ENCODE measurements at places on chromosomes 5 and 9. TPM values are rescaled to one million over a fixed set of nuclear protein-coding genes. Genes with fewer than 3 reads are reported as not detected.

DNA sequence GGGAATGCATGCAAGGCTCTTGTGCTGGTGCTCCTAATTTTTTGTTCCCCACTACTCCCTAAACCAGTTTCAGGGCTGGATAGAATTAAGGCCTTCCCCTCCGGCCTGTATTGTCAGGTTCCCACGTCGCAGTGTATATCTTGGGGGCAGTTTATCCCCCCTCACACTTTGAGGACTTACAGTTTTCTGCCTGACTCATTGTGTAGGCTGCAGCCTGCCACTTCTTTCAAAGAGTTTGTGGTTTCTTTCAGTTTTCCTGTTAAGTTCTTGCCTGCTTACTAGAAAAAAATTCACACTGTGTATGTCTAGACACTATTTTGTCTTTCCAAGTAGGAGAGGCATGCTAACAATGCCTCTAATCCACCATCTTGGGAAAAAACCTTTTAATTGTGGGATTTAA is 28.4 kb upstream of the BTNL3 start:
- DNase-seq = no peak

- peak; percentile 86 for DNase-seq
Observed at GRCh38 chr9:6680797-6681146, 35.2 kb upstream of the GLDC start.

- DNase-seq = peak; percentile 51
Observed at GRCh38 chr9:111661802-111662521, 557 bp downstream of the GNG10 start.

DNA sequence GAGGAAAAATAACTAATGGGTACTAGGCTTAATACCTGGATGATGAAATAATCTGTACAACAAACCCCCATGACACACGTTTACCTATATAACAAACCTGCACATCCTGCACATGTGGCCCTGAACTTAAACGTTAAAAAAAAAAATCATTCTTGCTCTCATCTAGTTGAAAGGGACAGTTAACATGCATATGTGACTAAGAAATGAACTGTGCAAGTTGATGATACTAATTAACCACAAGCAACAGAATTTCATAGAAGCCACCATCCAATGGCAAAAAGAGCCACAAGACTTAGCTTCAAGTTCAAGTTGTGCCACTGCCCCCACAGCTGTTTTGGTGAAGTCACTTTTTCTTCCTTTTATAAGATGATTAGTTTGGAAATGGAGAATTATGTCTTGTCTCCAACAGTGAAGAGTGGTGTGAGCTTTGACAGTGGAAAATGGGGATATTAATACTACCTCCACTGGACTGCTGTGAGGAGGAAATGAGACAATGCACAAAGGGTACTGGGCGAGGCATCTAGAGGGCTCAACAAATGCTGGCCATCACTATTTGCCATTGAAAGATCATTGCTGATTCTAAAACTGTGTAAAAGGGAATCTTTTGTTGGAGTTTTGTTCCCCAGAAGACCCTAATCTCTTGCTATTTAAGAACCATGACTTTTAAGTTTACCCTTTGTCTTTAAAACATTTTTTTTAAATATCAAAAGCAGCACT is 202.1 kb downstream of the EBF1 start:
- no peak for DNase-seq

DNA sequence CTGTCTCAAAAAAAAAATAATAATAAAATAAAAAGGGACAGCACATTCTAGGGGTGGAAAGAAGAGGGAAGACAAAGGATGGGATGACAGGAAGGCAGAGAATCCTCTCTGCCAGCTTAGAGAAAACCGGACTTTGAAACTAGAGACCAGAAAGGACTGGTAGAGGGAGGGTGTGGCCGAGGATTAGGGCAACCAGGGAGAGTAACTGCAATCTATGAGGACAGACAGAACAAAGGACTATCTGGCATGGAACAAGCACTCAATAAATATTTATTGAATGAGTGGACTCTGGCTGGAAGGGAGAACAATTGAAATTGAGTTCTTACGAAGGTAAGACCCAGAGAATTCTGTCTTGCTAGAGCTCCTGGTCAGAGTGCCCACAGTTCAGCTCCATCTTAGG is 2.4 kb downstream of the GBA2 start:
- DNase-seq = no peak

GRCh38 chr9:129322022-129322621 is 144.1 kb upstream of the IER5L start:
- no peak for DNase-seq

DNA sequence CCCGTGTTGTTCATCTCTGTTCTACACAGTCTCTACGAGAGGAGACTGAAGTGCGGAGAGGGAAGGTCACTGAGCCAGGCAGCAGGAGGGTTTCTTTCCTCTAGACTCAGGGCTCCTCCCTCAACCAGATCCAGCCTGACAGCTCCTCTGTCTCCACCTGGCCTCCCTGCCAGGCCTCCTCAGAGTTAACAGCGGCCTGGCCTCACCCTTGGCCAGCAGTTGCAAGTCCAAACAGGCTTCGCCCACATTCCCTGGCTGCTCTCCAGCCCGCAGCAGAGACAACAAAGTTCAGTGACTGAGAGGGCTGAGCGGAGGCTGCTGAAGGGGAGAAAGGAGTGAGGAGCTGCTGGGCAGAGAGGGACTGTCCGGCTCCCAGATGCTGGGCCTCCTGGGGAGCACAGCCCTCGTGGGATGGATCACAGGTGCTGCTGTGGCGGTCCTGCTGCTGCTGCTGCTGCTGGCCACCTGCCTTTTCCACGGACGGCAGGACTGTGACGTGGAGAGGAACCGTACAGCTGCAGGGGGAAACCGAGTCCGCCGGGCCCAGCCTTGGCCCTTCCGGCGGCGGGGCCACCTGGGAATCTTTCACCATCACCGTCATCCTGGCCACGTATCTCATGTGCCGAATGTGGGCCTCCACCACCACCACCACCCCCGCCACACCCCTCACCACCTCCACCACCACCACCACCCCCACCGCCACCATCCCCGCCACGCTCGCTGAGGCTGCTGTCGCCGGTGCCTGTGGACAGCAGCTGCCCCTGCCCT is at the start of gene HRCT1:
Gene HRCT1 (plus strand): TSS at position 291 of the 768 bp plus-strand sequence. CDS start 86 bp downstream, at position 377.
- DNase-seq = peak; percentile 96

DNA sequence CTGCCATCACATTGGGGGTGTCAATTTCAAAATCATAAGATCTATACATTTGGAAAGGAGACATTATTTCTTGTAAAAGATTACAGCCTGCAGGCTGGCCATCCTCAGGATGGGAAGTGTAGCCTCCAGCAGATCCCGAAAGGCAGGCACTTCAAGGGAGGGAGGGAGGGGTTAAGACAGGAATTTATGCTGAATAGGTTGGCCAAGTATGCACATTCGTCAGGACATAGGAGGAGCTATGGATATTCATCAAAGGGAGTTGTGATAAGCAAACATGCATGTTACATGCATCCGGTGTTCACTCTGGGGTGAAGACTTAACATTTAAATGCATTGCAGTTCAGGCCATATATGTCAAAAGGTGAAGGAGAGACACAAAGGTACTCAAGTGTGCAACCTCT is 119.4 kb downstream of the CEP120 start:
- DNase-seq = no peak

GRCh38 chr5:105924366-105924765 is 1746.4 kb downstream of the EFNA5 start:
- DNase-seq = no peak

- peak; percentile 41 for DNase-seq
Observed at GRCh38 chr9:134943836-134944235, 26.1 kb upstream of the FCN1 start.

DNA sequence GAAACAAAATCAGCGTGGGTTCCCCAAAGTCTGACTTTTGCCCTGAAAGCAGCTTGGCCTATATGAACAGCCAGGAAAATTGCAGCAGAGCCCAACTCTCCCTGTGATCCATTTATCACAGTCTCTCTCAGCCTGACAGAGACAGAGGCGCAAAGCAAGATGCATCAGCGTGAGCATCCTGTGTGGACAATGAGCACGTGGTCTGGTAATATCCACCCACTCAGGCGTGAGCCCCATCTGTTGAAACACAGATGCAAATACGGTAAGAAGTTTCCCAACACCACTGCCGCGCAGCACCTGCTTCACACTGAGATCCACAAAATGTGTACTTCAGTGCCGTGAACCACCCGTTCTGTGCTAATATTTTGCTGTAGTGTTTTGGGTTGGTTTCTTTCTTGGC is 114.6 kb downstream of the MRPL36 start:
- no peak for DNase-seq

DNA sequence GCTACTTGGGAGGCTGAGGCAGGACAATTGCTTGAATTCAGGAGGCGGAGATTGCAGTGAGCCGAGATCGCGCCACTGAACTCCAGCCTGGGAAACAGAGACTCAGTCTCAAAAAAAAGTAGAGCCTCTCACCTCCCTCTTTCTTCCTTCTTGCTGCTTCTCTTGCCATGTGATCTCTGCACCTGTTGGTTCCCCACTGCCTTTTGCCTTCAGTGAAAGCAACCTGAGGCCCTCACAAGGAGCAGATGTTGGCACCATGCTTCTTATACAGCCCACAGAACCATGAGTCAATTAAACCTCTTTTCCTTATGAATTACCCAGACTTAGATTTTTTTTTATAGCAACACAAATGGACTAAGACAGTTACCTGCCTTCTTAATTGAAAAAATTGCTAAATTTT is 45.6 kb upstream of the GLRX start:
- DNase-seq = no peak

DNA sequence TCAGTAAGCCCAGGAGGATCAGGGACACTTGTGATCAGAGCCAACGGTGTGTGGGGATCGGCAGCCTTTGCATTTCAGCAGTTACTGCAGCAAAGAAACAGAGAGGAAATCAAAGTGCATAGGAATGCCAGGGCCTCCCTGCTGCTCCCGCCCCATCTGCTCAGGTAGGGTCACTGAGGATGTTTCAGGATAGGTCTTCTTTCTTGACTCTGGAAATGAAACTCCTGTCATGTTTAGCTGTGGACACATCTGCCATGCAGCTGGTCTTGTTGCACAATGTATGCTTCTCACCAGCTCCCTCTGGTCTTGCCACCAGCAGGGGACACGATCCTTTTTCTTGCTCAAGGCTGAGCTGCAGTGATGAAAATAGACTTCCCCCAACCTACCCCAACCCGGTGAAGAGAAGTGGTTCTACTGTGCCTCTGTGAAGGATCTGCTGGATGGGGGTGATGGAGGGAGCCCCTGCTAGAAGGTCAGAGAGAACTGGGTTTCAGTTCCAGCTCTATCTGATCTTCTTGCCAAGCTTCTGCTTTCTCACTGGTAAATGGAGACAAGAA is 185.2 kb upstream of the KLF4 start:
- no peak for DNase-seq

GRCh38 chr5:65020492-65020891 is 251.8 kb downstream of the CWC27 start:
- no peak for DNase-seq

DNA sequence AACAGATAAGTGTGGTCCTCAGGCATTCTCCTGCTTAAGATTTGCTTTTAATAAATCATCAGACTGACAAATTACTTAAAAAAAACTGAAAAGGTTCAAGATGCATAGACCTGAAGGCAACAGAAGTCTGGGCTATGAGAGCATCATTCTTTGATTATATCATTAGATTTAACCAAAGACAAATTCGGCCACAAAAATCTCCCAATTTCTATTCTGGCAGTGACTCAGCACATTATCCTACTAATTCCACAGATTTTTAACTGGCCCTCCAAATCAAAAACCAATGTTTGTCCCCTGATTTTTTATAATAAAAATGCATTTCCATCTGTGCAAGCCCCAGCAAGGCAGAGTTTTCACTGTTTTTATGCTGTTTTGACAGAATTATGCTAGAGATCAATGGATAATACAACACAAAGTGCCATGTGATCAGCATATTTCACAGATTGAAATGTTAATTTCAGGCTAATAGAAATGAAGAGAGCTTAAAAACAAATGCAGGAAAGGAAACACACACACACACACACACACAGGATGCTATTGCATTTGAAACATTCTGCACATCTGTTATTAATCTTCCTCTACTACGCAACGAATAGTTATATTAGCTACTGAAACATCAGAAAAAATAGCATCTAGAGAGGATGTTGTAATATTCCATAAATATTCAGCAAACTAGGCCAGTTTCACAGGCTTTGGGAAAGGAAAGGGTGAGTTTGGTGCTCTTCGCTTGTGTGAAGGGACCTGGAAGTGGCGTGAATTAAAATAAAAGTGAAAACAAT is 177.6 kb upstream of the ST8SIA4 start:
- DNase-seq = no peak

DNA sequence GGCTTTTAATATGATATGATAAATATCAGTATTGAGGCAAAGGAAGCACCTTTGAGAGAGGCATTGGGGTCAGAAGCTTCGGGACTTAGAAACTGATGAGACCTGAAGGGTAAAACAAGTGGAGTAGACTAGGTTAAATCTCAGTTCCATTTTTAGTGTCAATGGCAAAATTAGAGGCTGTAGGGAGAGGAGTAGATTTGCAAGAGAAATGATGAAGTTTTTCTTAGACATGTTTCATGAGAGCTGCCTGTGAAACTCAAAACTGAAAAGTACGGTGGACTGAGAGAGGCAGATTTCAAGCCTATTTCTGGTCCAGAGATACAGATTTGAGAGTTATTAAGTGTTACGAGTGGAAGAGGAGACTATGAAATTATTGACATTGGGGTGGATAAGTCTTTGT is 278.5 kb downstream of the TAF11L14 start:
- no peak for DNase-seq

PFN3 gene
- total RNA-seq = not detected

IFNA13 gene
- not detected for total RNA-seq

RLN2 gene
- total RNA-seq = 1.1 TPM

FBN2 gene
- total RNA-seq = 1.7 TPM

CETN3 gene
- 30.7 TPM for total RNA-seq

RORB gene
- 3.4 TPM for total RNA-seq

CCDC180 gene
- total RNA-seq = 2.9 TPM

CEMIP2 gene
- 66.9 TPM for total RNA-seq

SARDH gene
- 2.9 TPM for total RNA-seq

ACOT12 gene
- total RNA-seq = not detected
